A549 treated with CORT108297 at 1 μM for 4 hours (cell line): ENCODE measurements at places on chromosomes 2 and 18. TPM values are rescaled to one million over a fixed set of nuclear protein-coding genes. Genes with fewer than 3 reads are reported as not detected.

The INHBB gene
- total RNA-seq, result 11.9 to 20.8 TPM (median 16.5 TPM) in 5 replicates

The CENPA gene
- 48.7 to 57.9 TPM (median 55.8 TPM) in 5 replicates for total RNA-seq

The RUFY4 gene
- total RNA-seq, result not detected in 5 replicates

The COLEC12 gene
- total RNA-seq, result 0.02 to 0.08 TPM (median 0.03 TPM) in 5 replicates

The UGT1A8 gene
- 0.05 to 0.07 TPM (median 0.05 TPM) in 3 of 5 replicates, not detected in the others for total RNA-seq

The ANKRD30B gene
- 0.02 to 0.03 TPM (median 0.02 TPM) in 3 of 5 replicates, not detected in the others for total RNA-seq

The MC4R gene
- not detected in 5 replicates for total RNA-seq

The ICOS gene
- total RNA-seq, result not detected in 5 replicates

The ANAPC1 gene
- total RNA-seq, result 22.5 to 33.2 TPM (median 30.2 TPM) in 5 replicates

The FER1L5 gene
- total RNA-seq, result 0.01 to 0.02 TPM (median 0.01 TPM) in 3 of 5 replicates, not detected in the others

The PLCL1 gene
- 0.02 TPM in 1 of 5 replicates, not detected in the others for total RNA-seq

The DTNB gene
- 7.5 to 10.1 TPM (median 9.4 TPM) in 5 replicates for total RNA-seq

The ADCYAP1 gene
- not detected in 5 replicates for total RNA-seq

The CTIF gene
- total RNA-seq, result 11.3 to 19.2 TPM (median 13.7 TPM) in 5 replicates

The POMC gene
- total RNA-seq, result not detected in 5 replicates

The CRYGA gene
- not detected in 5 replicates for total RNA-seq

The SP9 gene
- total RNA-seq, result 2.0 to 3.2 TPM (median 2.8 TPM) in 5 replicates

The PDE11A gene
- total RNA-seq, result 0.21 to 0.71 TPM (median 0.50 TPM) in 5 replicates

The RASGRP3 gene
- 0.73 to 1.1 TPM (median 0.98 TPM) in 5 replicates for total RNA-seq

The RESP18 gene
- not detected in 5 replicates for total RNA-seq

The NGEF gene
- 15.2 to 21.6 TPM (median 17.6 TPM) in 5 replicates for total RNA-seq

The SP140L gene
- total RNA-seq, result 3.2 to 3.8 TPM (median 3.6 TPM) in 5 replicates

The CAVIN2 gene
- total RNA-seq, result 13.6 to 23.4 TPM (median 21.6 TPM) in 5 replicates

The ABCB11 gene
- 0.01 to 0.02 TPM (median 0.02 TPM) in 5 replicates for total RNA-seq
